CD4-positive, alpha-beta T cell treated with Interleukin-12 subunit alpha and Interleukin-12 subunit beta, for 1 hour (primary cell): ENCODE measurements at places on chromosomes 13 and 19.

DNA sequence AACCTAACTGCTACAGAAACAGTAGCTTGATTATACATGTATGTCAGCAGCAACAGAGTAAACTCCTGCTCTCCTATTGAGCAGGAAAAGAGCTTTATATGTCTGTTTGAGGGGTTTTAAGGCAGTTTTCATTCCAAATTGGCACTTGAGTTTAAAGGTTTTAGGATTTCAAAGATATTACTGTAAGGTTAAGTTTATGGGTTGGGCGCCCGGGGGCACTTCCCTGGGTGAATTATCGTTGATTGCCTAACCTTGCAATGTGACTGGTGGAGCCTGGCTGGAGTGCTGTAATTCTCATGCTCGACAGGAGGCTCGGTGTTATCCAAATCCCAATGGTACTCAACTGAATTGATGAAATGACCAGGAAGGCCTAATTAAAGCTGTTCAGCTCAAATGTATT, 1586.1 kb downstream of the OLFM4 start:
- DNase-seq, result no peak

DNA sequence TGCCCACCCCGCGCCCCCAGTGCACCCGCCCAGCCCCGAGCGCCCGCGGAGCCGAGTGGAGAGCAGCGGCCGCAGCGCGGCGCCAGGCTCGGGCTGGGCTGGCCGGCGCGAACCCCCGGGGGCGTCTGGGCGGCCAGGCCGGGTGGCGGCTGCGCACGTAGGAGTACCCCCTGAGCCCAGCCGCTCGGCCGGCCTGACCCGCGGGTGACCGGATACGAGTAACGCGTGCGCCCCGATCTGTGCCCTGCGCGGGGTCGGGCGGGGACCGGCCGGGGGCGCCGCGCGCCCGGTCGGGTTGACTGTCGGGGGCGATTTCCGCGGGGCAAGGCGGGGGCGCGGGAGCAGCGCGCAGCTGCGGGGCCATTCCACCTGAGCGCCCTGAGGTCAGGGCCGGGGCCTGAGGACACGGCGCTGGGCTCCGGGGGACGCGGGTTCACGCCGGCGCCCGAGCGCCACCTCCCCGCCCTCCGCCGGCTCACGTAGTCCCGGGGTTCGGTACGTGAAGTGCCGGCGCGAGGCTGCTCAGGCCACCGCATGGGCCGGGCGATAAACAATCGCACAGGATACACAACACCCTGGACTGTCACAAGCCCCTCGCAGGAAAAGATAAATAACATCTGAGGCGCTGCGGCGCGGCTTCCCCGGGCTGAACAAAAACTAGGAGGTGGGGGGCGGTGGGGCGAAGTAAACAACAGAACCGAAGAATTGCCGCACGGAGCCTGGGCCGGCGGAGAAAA, 37.6 kb upstream of the FLT1 start:
- no peak for DNase-seq

- no peak for DNase-seq
Measured at GRCh38 chr19:50719566-50719965, at the start of gene SHANK1. TSS of gene SHANK1 (minus strand) at chr19:50719802. CDS start at chr19:50716919, 2,883 bp downstream.

- DNase-seq, result no peak
Measured at GRCh38 chr13:63481334-63481733, 2065.7 kb upstream of the PCDH20 start.

GRCh38 chr19:51552996-51553725, 17.9 kb upstream of the ZNF175 start:
- peak; percentile 22 for DNase-seq

- DNase-seq, result no peak
Measured at GRCh38 chr13:106532111-106532929, 3.1 kb downstream of the EFNB2 start.

DNA sequence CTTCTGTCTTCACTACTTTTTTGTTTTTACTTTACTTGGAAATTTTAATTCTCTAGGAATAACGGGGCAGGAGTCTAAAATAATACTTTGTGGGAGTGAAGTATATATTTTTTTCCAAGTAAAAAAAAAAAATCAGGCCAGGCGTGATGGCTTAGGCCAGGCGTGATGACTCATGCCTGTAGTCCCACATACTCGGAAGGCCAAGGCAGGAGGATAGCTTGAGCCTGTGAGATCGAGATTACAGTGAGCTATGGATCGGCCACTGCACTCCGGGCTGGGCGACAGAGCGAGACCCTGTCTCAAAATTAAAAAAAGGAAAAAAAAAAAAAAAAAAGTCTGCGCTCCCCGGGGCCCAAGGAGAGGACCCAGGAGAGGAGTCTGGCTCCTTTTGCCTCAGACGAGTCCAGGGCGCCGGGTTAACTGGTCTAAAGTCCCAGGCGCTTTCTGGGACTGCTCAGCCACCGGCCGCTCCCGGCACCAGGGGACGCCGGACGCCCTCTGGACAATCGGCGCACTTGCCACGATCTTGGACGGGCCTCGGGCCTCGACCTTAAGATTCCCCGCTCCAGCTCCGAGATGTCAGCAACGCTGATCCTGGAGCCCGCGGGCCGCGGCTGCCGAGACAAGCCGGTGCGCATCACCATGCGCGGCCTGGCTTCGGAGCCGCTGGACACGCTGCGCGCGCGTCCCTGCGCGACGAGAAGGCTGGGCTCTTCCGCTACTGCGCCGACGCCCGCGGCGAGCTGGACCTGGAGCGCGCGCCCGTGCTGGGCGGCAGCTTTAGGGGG, 2.7 kb upstream of the ZFP82 start:
- no peak for DNase-seq

GRCh38 chr19:46951171-46951986, 68.3 kb upstream of the NPAS1 start:
- DNase-seq, result no peak

DNA sequence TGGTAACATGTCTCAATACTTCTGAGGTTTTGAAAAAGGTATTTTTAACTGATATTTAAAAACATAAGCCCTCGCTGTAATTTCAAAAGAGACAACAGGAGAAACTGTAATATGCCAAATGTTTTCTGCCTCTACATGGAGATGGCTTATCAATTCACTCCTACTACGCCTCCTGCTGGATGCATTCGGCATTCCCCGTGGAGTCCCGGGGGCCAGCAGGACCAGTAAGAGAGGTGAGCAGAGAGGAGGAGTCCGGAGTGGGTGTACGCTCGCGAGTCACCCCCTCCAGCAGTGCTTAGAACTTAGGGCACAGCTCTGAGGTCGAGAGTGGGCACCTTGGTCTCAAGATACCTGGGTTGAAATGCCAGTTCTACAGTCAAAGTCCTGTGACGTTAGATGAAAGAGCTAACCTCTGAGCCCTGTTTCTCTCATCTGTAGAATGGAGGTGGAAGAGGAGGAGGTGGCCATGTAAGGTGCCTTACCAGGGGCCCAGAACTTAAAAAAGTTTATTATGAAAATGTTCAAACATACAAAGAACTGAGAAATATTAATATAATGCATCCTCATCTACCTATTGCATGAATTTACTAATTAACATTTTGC, 110.2 kb downstream of the STK24 start:
- DNase-seq, result peak; percentile 45

DNA sequence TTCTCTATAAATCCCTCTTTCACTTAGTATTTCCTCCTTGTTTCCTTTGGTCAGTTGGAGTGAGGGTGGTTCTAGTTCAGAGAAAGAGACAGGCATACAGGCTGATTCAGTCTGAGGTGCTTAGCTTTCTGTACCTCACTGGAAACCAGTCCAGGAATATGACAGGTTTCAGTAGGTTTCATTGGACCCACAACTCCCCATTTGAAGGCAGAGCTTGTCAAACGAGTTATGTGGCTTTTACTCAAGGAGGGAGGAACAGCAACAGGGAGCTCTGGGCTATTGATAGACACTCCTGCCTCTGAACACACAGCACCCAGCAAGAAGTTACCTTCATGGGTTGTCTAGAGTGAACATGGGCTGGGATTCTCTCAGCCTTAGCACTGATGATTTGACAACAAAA, 14.5 kb downstream of the ACTN4 start:
- no peak for DNase-seq

DNA sequence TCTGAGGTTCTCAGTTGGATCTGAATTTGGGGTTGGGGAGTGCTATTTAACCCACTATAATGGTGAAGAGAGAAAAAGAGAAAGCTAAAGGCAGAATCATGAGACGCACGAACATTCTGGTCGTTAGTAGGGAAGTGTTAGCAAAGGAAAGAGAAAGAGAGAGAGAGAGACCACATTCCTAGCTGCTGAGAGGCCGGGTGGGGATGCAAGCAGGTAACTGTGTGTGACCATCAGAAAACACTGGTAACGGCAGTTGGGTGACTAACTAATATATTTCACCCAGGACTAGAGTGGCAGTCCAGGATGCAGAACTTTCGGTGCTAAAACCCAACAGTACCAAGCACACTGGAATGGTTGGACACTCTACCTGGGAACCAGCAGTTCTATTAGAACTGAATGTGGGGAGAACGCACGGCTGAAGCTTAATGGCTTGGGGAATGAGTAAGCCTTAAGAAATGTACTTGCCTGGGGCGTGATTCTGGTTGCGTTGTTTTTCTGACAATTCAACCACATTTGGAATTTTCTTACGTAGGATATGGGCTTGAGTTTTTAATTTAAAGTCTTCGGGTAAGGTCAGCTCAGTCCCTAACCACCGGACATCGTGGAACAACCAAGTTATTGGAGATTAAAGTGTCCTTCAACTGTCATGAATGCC, 130.2 kb downstream of the DNAJC15 start:
- no peak for DNase-seq

DNA sequence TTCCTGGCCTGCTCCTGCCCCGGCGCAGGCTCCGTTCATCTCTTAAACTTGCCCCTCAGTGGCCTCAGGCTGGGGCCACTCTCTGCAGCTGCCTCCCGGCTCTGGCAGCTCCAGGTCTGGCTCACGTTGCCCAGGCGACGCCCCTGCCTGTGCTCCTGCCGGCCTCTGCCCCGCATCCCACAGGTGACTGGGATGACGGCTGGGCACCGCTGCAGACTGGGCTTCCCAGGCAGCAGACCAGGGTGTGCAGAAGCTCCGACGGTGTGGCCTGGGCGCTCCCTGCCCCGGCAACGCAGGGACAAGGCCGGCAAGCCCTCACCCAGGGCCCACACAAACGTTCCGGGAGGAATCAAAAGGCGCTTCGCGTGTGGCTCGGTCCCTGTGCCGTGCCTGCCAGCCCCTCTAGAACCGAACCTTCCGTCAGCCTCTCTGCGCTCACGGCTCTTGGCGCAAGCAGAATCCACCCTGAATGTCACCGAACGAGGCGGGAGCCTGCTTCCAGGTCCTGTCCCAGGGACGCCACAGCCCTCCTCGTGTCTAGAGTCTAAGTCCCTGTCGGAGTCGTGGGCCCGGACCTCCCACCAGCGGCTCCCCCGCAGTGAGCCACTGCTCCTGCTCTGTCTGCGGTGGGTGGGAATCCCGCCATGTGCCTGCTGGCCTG, 64.8 kb downstream of the MLLT1 start:
- no peak for DNase-seq

- no peak for DNase-seq
Measured at GRCh38 chr19:50975766-50976165, 6.4 kb upstream of the KLK6 start.

GRCh38 chr19:35435896-35436295, 12.2 kb upstream of the FFAR2 start:
- DNase-seq, result no peak

GRCh38 chr13:40190641-40191100, 475.8 kb downstream of the FOXO1 start:
- peak; percentile 78 for DNase-seq

GRCh38 chr19:18412610-18413239, 6.5 kb upstream of the SSBP4 start:
- DNase-seq, result no peak

DNA sequence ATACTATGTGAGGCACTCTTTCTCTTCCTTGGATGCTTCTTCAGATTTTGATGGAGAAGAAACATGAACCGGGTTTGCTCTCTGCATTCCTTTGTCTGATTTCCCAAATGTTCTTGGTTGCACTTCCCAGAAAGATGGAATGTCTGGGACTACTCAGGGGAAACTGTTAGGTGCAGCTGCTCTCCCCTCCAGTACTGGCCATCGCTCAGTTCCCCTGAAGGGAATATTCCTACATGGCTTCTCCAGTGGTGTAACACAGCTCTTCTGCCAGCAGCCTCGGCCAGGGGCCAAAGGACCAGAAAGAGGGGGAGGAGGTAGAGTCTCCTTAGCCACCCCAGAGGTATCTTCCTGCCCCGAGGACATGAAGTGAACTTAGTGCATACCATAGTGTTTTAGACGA, 33.5 kb upstream of the SPRY2 start:
- no peak for DNase-seq

GRCh38 chr13:33259296-33259695, 26.3 kb downstream of the STARD13 start:
- no peak for DNase-seq

- no peak for DNase-seq
Measured at GRCh38 chr19:54947381-54947780, at the start of gene NLRP7. TSS of gene NLRP7 (minus strand) at chr19:54947530.

DNA sequence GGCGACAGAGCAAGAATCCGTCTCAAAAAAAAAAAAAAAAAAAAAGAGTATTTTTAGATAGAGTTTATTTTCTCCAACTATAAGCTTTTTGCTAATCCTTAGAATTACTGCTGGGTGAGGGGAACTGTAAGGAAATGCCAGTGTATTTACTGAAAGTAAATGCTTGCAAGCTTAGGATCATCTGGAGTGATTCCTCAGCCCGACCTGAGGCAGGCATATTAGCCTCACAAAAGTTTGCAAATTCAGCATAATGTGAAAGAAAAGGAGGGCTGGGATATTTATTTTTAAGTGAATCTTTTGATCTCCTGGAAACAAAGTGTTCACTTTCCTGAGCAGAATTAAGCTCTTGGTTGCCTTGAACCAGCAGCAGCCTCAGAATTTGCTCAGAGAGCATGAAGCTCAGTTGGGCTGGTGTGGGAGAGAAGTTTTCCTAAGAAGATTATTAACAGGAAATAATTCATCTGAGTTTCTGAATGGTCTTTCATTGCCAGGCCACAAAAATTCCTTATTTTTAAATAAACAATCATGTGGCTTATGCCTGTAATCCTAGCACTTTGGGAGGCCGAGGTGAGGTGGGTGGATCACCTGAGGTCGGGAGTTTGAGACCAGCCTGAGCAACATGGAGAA, 24.7 kb upstream of the SPATA13 start:
- no peak for DNase-seq

DNA sequence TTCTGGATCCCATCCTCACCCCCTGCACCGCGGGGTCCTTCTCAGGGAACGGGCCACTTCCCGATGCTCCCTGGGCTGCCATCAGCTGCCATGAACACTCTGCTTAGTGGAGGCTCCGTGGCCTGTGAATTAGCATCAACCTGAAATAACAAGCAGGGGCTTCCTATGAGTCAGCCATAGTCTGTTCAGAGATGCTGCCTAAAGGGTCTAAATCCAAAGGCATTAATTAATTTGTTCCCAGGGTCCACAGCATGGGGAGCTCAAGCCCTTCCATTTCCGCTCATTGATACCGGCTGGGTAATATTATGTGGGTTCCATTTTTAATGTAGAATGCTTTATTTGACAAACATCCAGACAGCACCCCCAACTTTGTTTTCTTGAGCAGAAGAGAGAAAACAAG, 341.9 kb upstream of the TMTC4 start:
- DNase-seq, result no peak

- DNase-seq, result no peak
Measured at GRCh38 chr19:412356-413355, 3.7 kb upstream of the C2CD4C start.

GRCh38 chr13:71590654-71591148, 276.3 kb downstream of the DACH1 start:
- no peak for DNase-seq

GRCh38 chr19:15479391-15480345, at the start of gene PGLYRP2:
TSS of gene PGLYRP2 (minus strand) at chr19:15479501. CDS start at chr19:15479371, 130 bp downstream.
- DNase-seq, result no peak
